ENCODE measurements at places on chromosomes 12 and 14. TPM values are rescaled to one million over a fixed set of nuclear protein-coding genes. Genes with fewer than 3 reads are reported as not detected.

GRCh38 chr12:9464408-9464807, 143.3 kb downstream of the KLRB1 start:
- no peak for DNase-seq

DNA sequence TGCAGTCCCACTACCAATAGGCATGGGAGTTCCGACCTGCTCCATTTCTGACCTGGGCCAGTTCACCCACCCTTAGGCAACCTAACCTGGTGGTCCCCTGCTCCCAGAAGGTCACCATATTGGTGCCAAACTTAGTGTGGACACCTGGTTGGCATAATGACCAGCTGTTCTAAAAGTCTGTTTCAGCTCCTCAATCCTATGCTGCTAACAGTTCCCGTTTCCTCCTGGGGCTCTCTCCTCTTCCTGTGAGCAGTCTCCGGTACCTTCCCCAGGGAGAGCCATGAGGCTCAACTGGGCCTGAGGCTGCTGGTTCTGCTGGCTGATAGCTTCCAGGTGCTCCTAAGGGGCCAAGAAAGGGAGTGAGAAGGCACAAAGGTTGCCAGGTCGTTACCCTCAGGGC, 15.9 kb upstream of the BLTP3B start:
- no peak for DNase-seq

GRCh38 chr12:43348221-43348620, 203.8 kb downstream of the ADAMTS20 start:
- DNase-seq, result no peak

GRCh38 chr12:76519538-76519937, 40.0 kb downstream of the OSBPL8 start:
- peak; percentile 36 for DNase-seq

GRCh38 chr14:29108908-29109307, 342.3 kb downstream of the FOXG1 start:
- no peak for DNase-seq

DNA sequence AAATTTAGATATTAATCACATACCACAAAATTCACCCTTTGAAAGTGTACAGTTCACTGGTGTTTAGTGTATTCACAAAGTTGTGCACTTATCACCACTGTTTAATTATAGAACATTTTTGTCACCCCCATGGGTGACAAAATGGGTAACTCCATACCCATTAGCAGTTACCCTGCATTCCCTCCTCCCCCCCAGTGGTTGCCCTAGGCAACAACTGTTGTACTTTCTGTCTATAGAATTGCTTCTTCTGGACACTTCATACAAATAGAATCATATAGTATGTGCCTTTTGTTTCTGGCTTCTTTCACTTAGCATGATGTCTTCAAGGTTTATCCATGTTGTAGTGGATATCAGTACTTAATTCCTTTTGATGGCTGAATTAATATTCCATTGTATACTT, 52.7 kb downstream of the FBXO34 start:
- no peak for DNase-seq

DNA sequence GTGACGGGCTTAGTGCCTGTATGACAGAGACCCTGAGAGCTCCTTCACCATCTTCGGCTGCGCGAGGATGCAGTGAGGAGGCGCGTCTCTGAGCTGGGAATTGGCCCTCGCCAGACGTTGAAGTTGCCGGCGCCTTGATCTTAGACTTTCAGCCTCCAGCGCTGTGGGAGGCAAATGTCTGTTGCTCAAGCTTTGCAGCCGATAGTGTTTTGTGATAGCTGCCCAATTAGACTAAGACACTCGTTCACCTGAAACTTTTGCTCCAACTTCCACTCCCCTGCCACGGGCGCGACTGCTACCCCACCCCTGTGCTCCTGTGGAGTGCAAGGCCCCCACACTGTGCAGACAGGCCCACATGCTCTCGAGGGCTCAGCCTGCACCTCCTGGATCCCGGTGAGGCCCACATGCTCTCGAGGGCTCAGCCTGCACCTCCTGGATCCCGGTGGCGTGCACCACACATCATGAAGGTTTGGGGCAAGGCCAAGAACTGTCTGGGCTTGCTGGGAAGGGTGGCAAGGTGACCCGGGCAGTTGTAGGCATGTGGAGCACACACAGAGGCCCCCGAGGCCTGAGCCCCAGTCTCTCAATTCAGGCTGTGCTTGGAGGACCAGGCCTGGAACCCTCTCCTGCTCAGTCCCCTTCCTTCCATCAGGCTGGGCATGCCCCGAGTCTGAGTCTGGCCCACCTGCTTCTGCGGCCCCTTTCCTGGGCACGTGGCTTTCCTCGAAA, 324.6 kb downstream of the TMEM121 start:
- DNase-seq, result no peak

DNA sequence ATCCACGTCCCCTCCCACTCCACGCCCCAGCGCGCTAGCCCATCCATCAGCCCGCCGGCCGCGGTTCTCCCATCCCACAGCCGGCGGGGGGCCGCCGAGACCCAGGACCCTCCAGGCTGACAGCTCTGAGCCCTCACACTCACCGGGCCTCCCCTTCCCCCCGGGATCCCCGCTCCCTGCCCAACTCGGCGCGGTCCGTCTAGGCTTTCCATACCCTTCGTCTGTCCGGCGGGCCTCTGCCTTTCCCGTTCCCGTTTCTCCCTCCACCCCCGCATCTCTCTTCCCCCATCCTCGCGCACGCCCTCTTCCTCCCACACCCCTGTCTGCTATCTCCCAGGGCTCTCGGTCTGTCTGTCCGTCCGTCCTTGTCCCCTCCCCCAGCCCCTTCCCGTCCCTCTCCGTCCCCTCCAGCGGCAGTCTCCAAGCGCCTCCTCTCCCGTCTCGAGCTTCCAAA, 726 bp downstream of the ZFHX2 start:
- peak; percentile 47 for DNase-seq

DNA sequence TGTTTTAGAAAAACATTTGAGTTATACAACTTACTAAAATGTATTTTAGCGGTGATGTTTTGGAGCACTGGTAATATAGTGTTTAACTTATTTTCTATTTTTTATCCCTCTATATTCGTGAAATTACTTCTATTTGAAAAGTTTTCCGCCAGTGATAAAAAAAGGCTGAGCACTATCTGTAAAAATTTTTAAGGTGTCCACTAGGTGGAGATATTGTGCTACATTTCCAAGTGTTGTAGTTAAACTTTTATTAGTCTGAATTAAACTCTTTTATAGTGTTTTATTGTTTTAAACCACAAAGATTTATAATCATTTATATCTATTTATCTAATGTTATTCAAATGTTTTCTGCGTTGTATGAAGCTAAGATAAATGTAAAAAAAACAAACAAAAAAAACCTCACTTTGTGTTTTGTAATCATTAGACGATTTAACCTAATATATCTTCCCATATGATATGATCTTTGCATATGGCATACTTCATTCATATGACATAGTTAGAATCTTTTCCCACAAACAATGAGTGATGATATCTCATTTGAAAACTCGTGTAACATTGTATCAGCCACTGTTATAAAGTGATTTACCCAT, 11.8 kb downstream of the ALG10B start:
- DNase-seq, result peak; percentile 17

GRCh38 chr12:132641811-132642650, 23.5 kb downstream of the P2RX2 start:
- no peak for DNase-seq

DNA sequence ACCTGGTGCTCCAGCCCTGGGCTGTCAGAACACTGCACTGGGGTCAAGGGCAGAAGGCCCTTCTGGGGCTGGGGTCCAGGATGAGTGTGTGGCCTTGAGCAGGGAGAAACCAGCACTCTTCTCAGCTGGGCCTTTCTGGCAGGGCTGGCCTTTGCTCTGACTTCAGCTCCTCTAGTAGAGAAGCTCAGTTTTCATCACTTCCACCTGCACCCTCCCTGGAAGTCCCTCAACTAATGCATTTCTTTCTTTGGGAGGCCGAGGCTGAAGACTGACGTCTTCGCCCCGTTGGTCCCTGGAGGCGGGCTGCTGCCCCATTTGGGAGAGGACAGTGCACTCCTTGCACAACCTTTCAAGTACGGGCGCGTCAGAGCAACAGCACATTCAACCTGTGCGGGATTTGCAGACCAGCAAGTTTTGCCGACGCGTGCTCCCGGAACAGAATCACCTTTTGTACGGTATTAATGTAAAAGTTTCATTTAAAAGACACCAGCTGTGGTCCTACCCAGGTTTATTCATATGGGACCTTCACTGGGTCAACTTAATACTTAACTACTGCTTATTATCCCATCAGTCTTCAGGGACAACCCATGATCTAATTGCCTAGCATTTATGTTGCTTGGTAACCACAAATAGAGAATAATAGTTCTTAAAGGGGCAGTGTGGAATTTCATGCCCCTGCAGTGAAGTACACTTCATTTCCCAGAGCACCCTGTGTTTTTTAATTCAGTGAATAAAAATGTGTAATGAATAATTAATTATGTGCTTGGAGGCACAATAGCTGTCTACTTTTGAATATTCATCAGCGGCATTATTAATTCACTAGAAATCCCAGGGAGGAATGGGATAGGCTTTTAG, 134.8 kb upstream of the VRK1 start:
- peak; percentile 18 for DNase-seq

GRCh38 chr14:57611555-57612075, 118.0 kb upstream of the CCDC198 start:
- no peak for DNase-seq

GRCh38 chr12:126781593-126781992, 1485.4 kb upstream of the TMEM132C start:
- DNase-seq, result no peak

- DNase-seq, result no peak
Observed at GRCh38 chr14:61542848-61543790, 152.2 kb upstream of the HIF1A start.

- DNase-seq, result no peak
Observed at GRCh38 chr14:72275242-72275641, 343.0 kb downstream of the RGS6 start.

- no peak for DNase-seq
Observed at GRCh38 chr12:42585841-42586216, 3.7 kb downstream of the PRICKLE1 start.

GRCh38 chr12:2397356-2398045, 344.7 kb downstream of the CACNA1C start:
- DNase-seq, result peak; percentile 47

DNA sequence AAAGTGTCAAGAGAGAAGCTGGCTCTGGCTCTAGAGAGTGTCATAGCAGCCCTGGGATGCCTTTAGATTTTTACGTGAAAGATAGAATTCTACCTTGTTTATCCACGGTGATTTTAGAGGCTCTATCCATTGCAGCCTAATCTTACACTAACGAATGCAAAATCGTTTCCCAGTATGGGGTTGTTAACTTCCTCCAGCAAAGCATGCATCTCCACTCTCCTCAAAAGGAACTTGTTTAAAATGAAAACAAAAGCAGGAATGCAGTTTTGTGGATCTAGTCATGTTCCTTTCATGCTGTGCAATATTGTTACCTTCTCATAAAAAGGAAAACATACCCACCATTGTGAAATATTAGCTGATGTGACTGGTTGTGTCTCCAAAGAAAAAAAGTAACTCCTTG, 88.4 kb downstream of the ANO2 start:
- DNase-seq, result no peak

DNA sequence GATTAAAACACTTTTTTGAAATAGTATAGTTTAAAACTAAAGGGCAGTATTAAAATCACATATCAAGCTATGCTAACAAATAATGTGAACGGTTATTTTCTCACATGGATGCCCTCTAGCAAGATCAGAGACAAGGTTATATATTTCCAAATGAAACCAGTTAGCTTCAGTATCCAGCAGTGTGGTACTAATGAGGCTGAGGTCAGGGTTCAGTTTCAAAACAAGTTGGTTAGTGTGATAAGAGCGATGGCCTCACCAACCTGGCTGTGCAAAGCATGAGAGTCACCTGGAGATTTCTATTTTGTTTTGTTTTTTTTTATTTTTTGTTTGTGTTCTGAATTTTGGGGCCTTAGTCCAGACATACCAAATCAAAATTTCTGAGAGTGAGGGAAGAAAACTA, 352.2 kb upstream of the KITLG start:
- no peak for DNase-seq

- no peak for DNase-seq
Observed at GRCh38 chr12:6978611-6979011, 7.9 kb downstream of the EMG1 start.

GRCh38 chr12:13913371-13913770, 68.0 kb downstream of the GRIN2B start:
- no peak for DNase-seq

The PIK3C2G gene
- total RNA-seq, result not detected

The SLCO1B1 gene
- not detected for total RNA-seq

The MMP14 gene
- total RNA-seq, result 158 TPM

The SLC35E3 gene
- total RNA-seq, result 3.1 TPM

The SLC7A7 gene
- 0.51 TPM for total RNA-seq

The OTOGL gene
- 1.4 TPM for total RNA-seq

The GLS2 gene
- total RNA-seq, result 5.4 TPM

The OR4E2 gene
- not detected for total RNA-seq

Measured in Daoy (cell line).